RPMI7951 (cell line): ENCODE measurements at places on chromosomes 4 and X. TPM values are rescaled to one million over a fixed set of nuclear protein-coding genes. Genes with fewer than 3 reads are reported as not detected.
A peak's percentile ranks its signal among the peaks of the same experiment; 100 is the strongest.

Gene GLRA3
- total RNA-seq, result not detected in 2 replicates

DNA sequence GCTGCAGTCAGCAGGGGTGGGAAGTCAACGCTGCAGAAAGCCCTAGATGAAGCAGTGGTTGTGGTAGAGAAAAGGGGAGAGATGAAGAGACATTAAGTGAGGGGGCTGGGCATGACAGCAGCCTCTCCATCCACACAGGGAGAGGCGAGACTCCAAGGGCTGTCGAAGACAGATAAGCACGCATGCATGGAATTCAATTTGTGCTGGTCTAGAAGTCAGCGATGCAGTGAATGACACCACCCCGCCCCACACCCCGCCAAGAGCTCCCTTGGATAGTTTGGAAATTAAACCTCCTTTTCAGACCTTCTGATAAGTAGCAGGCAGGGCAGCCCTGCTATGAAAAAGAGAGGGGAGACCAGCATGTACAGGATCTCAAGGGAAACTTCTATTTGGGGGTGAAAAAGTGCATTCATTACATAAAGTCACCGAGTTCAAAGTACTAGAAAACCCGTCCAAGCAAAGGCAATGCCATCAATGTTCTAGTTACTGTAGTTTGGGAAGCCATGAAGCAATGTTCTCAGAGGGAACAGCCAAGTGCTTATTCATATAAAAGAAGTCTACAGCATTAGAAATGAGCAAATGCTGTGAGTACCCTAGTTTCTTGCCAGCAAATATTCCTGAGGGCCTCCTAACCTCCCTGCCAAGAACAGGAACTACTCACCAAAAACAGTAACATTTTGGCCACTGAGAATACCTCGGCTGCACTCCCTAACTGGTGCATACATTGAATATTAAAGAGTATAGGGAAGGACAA lies 152.3 kb upstream of the ANXA10 start:
- DNase-seq, result no peak

GRCh38 chrX:40299641-40300046 lies 201.9 kb upstream of the BCOR start:
- DNase-seq, result no peak

- DNase-seq, result no peak
These were observed 165.9 kb upstream of the HHIP start for GRCh38 chr4:144480068-144480467.

- no peak for DNase-seq
These were observed 14.3 kb downstream of the H2BW1 start for GRCh38 chrX:103999234-103999633.

- DNase-seq, result no peak
These were observed 50.4 kb upstream of the CCDC160 start for GRCh38 chrX:134186362-134187121.

- DNase-seq, result no peak
These were observed 262.4 kb downstream of the MID1IP1 start for GRCh38 chrX:39063702-39064101.

DNA sequence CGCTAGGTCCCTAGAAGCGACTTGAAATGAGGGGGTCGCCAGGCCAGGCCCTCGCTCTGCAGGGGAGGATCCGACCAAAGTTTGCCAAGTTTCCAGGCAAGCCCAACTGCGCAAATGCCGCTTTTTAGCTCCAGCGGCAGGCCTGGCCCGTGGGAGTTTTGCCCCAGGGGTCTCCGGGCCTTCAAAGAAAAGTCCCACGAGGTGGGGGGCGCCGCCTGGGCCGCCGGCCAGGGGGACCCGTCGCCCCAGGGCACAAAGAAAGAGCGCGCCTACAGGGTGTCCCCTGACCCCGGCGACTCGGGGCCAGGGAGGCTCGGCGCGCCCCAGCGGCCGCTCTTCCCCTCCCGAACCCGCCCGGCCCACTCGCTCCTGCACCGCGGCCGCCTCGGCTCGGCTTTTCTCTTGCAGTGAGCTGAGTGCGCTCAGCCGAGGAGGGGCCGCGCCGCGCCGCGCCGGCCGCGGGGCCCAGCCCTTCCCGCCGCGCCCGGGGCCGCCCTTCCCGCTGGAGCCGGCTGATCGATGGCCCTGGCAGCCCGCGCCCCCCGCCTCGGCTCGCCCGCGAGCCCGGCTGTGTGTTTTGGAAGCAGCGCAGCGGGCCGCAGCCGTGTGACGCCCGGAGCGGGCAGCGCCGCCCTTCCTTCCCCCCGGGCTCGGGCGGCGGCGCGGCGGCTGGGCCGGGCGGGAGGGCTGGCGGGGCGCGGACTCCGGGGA lies 754 bp upstream of the KLF3 start:
- no peak for DNase-seq

DNA sequence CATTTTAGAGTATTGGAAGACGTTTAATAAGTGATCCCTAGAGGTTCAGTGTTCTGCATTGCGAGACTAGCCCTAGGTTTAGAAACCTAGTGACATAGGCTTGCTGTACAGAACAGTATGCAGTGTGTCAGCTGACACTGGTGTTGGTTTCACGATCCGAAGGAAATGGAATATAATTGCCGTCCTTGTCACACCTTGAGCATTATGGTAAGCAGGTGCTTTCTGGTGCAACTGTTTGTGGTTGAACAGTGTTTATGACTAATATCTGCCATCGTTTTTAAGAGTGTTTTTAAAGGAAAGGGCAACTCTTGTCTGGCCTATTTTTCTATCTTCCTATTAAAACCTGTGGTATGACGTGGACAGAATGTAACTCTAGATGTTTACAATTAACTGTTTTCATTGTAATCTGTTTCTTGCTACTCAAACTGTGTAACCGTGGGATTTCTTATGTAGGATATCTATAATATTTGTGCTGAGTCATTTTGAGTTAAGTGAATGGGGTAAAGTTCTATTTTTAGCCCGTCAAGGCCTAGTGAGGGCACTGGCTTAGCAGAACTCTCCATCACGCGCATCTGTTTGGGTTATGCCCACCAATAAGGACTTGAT lies 53.8 kb upstream of the TBC1D14 start:
- DNase-seq, result peak; percentile 66

- no peak for DNase-seq
These were observed 61.0 kb upstream of the DCAF8L1 start for GRCh38 chrX:28042260-28042659.

DNA sequence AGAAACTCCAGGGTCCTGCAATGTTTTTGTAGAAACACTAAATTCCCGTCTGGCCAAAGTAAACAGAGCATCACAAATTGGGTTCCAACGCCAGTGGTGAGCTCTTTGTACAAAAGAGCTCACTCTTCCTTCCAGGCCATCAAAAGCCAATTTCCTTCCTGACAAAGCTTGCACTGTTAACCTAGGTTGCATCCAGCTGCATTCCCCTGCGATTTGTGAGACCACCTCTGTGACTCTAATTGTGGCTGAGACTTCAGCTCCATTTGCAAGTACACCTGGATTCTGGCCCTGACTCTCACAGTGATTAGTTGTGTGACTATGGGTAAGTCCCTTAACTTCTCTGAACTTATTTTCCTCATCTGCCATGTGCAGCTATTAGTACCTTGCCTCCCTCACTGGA lies 212.5 kb upstream of the CXorf66 start:
- DNase-seq, result no peak

DNA sequence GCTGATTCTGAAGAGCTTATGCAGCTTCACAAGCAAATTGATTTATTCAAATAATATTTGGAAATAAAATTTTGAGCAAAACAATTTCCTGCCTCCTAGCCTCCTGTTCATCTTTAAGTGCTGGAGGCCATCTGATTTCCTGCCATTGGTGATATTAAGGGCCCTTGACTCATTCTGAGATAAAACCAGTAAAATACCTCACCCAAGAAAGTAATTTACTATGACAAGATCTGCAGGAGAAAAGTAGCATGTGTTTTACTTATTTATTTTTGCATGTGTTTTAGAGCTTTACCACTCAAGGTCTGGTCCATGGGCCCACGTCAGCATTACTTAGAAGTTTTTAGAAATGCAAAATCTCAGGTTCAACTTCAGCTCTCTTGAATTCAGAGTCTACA lies 67.7 kb downstream of the DCLK2 start:
- DNase-seq, result no peak

GRCh38 chrX:17617806-17618205 lies 119.5 kb upstream of the SCML1 start:
- DNase-seq, result no peak

DNA sequence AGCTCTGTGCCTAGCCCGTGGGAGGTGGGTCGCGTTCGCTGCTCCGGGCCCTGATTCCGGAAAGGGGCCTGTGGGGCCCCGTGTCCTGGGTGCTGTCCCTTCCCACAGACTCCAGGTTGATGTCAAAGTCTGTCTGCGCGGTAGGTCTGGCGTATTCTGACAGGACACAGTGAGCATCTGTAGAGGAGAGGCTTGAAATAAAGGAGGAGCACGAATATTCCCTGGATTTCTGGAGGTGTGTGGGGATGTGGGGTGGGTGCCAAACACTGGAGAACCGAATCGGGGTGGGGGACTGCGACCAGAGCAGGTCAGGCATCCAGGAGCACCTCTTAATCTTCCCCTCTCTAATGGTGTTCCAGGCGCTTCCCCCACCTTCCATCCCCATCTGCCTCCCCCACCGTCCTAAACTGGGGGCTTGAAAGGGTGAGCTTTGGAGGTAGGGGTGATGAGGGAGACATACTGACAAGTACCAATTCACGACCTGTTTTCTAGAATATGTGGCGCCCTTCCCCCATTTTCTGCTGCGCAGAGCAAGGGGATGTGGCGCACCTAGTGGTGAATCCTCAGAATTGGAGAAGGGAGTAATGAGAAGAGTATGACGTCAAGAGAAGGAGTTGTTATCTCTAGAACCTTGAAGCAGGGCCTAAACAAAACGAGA lies 877 bp downstream of the GPRASP1 start:
- DNase-seq, result no peak

DNA sequence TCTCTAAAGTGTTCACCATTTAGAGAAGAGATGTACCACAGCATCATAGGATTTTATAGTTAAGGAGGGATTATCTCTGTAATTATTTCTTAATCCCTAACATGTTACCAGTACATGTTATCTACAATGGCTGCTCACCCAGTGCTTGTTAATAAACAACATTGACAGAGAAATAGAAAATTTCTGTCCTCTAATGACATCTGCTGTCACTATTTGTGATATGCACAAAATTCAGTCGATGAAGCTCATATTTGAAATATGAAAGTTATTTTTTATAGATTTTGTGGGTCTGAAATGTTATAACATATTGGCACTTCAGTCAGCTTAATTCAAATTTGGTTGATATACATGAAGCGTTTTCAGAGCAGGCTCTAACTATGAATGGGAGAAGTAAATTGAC lies 48.8 kb upstream of the GRXCR1 start:
- DNase-seq, result no peak

- peak; percentile 96 for DNase-seq
These were observed 3.2 kb downstream of the TDO2 start for GRCh38 chr4:155906554-155907247.

DNA sequence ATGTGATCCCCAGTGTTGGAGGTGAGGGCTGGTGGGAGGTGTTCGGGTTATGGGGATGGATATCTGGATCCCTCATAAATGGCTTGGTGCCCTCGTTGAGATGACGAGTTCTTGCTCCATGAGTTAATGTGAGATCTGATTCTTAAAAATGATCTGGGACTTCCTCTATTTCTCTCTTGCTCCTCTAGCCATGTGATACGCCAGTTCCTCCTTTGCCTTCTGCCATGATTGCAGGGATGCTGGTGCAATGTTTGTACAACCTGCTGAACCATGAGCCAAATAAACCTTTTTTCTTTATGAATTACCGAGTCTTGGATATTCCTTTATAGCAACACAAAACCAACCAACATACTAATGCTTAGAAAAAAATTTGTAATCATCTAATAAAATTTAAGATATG lies 56.6 kb downstream of the STAP1 start:
- DNase-seq, result no peak

DNA sequence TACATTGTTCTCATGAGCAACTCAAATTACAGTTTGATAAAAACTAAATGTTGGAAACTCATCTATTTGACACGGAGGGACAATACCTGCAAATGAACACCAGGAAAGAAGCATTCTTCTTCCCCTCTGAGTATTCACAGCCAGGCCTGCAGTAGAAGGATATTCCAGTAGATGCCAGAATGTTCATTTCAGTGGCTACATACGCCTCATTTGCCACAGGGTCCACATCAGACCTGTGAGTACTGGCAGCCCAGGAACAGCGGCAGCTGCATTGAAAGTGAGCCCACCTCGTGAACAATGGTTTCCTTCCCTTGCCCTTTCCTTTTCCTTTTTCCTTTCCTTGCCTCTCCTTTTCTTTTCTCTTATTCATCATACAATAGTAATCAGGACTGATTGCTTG lies 81.1 kb upstream of the NEIL3 start:
- peak; percentile 27 for DNase-seq

DNA sequence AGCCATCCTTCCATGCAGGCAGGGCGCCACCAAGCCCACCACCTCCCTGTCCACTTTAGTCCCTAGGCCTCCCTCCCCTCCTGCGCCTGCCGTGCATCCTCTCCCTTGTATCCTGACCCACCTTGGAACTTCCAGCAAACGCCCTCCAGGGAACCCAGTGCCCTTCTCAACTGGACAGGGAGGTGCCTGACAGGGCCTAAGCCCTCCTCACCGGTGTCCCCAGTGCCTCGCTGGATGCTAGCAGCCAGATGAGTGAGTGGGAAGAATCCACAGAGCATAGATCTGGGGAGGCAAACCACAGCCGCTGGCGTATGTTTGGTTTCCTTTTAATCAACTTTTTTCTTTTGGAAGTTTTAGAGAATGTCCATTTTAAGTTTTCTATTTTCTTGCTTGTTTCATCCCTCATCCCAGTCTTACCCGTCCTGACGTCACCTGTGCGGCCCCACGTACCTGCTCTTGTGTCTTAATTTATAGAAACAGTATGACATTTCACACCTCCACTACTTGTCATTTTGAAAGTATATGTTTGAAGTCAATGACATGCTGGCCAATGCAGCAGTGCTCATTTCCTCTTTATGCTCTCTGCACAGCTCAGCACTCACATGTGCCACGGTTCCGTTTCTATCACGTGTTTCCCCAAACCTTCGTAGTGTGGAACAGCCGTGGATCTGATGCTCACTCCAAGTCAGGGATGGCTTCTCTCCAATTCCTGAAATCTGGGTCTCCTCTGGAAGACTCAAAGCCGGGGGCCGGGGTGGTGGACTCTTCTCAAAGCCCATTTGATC lies 3.4 kb upstream of the HMX1 start:
- no peak for DNase-seq
